ENCODE measurements at places on chromosomes 7 and 10.

DNA sequence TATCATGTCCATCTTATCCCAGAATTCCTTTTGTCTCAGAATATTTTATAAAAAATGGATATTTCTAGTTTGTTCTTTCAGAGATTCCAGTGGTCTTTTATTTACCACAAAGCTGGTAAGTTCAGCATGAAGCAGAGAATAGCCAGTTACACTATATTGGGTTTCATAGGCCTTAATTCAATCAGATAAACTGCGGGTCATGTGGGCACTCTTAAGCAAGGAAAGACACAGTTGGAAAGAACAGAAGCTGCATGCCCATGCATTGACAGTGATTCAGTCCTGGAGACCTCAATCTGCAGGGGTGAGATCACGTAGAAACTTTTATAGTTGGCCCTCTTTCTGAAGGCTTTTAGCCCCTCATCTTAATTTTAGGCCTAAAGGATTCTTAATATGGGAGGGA is 281.3 kb upstream of the IGFBP3 start:
- DNase-seq = no peak

GRCh38 chr10:18368273-18368672 is 228.0 kb downstream of the CACNB2 start:
- DNase-seq = no peak

DNA sequence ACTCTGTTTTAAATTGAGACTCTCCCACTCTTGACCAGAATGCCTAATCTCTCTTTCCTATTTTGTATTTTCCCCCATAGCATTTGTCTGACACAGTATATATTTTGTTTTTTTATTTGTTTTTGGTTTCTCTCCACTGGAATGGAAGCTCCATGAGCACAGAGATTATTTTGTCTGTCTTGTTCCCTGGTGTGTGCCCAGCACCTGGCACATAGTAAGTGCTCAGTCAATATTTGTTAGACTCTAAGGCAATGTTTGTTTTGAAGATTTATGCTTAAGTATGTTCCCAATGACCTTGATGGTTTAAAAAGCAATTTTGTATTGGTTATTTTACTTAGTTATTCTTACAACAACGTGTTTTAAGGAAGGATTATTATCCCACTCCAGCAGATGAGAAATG is 201.8 kb downstream of the DYNC1I1 start:
- no peak for DNase-seq

DNA sequence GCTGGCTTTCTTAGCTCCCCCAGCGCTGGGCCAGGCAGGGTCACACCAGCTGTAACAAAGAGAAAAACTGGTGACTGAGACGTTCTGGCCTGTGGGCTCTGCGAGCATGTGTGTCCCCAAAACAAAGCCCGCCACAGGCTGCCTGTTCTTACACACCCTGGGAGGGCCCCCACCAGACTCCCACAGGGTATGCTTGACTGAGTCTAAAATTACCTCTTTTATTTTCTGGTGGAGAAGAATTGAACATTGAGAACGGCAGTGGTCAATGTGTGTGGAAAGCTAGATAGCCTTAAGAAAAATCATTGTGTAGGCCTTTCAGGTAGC is 808 bp downstream of the C10orf71 start:
- no peak for DNase-seq

DNA sequence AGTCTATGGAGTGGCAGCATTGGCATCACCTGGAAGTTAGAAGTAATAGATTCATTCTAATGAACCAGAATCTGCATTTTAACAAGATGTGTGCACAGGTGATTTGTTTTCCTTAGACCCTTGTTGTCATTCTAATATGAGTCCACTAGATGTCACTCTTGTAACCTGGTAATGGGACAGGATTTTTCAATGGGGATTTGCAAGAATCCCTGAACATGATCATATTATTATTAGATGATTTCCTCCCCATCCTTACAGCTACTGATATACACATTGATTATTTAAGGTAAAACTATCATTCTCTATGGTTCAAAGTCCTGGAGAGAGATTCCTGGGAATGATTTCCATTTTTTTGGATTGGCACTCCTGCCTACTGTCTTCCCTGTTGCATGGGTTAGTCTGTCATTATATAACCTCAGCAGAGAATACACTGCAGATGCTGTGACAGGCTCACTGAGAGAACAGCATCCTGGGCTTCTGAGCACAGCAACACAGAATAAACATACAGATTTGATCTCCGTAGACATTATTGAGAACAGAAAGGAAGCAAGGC is 194.9 kb downstream of the SUGCT start:
- DNase-seq = peak; percentile 63

DNA sequence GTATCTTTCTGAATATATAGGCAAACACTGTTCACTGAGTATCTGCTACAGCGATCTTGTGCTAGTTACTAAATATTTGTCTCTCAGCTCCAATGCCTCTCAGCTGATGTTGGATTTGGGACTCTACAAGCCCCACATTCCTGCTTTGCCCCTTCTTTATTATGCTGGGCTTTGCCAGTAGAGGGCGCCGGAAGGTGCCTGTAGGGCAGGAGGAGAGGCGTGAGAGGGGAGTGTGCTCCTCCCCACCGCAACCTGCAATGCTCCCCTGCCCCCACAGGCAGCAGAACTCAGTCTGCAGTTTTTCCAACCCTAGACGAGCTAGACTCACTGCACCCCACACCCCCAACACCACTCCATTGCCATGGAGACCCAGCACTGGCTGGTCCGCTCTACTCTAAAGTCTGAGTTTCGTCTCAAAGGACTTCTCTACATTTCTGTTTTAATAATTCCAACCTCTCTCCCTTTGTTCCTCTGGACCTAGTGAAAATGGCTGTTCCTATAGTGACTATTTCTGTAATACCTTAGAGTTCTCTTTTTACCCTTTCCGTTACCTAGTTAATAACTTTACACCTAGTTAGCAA is 337.6 kb downstream of the CCSER2 start:
- DNase-seq = no peak

DNA sequence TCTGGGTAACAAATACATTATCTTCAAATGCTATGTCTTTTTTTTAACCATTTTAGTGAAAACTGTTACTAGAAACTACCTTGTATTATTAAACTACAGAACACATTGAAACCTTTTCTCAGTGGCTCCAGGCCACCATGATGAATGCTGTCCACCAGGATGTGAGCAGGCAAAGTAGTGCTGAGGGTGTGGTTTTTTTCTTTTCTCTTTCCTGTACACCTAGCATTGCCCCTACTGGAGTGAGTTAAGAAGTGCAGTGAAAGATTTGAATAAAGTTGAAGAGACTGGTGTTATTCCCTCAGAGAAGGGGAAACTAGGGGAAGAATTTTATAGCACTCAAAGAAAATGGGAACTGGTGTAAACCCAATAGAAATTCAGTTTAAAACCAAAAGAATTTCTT is 120.0 kb upstream of the SAMD8 start:
- no peak for DNase-seq

DNA sequence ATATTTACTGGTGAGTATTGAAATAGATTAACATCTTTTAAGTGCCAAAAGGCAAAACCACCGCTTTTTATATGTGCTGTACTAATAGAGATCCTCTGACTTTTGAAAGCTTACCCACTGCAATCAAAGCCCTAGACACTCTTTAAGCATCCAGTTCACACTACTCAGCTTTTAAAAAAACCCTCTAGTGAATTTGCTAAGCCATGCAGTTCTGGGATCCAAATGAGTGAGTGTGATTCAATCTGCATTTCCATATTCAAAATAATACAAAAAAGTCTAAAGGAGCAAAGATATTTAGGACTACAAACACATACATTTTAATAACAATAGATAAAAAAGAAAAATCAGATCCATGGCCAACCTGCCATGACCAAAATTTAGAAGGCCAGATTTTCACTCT is 288.2 kb downstream of the MAGI2 start:
- DNase-seq = no peak

GRCh38 chr7:138887085-138887710 is 89.2 kb upstream of the ATP6V0A4 start:
- no peak for DNase-seq

- DNase-seq = no peak
Measured at GRCh38 chr10:112278871-112279270, 4.3 kb upstream of the TECTB start.

DNA sequence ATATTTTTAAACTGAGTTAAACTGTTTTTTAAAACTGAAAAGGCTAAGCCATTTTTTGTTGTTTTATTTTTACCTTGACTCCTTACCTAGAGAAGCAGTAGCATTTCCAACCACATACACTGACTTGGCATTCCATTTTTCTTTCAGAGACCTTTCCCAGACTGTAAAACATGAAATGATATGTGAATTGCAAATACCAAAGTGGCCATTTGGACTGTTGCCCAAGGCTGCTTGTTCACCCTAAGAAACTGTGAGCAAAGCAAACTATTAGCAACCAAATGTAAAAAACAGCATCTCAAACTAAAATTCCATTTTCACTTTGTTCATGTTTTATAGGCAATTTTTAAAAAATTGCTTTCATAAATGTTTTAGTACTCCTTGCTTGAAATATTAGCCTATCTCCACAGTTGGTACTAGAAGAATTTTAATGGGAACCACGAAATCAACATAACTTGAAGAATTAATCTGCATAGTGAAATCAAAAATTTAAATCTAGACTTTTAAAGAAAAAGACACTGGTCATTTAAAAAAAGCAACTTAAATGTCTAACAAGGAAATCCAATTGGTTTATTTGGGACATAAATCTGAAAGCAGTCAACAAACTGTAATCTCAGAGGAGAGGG is 10.8 kb downstream of the UROS start:
- DNase-seq = no peak

DNA sequence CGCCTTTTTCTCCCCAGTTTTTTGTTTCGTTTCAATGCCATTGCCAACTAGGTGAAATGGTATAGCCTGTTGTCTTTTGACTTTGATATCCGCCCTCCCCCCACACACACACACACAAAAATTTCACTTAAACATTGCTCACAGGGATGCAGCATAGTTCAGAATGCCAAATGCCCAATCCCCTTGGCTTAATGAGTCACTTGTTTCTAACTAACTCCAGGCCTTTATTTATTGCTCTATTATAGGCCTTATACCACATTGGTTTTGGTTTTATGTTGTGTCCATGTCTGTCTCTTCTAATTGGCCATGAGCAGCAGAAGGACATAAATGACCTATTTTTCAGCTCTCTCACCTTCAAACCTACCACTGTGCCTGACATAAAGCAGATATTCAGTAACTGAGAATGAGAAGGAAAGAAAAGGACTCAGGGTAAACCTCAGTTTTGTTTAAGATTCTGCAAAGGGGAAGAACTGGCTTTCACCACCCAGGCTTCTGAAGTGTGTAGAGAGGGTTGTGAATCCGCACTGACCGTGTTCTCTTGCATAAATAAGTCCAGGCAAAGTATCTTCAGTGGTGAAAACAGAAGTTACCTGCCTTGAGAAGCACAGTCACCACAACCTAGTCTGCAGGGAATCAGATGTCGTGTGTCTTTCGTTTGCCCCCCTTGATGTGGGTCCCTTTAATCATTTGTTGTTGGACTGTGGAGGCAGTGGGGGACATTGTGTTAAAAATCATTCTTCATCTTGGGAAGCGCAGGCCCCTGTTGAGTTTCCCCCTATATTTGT is 139.8 kb downstream of the CELF2 start:
- DNase-seq = no peak

DNA sequence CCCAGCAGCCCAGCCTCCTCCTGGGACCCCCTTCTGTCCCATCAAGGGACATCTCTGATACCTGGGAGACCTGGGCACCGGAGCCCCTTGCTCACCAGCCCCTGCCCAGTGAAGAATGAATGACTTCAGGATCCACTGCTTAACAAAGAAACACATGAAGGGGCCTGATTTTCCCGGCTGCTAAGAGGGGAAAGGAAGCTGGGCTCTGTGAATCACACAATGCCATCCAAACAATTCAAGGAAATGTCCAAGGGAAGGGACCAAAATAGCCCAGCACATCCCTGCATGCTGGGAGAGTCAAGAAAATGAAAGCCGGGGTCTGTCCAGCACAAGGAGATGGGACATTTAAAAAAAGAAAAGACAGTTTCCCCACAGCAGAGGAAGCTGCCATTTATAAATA is 128.7 kb upstream of the JCAD start:
- DNase-seq = no peak

DNA sequence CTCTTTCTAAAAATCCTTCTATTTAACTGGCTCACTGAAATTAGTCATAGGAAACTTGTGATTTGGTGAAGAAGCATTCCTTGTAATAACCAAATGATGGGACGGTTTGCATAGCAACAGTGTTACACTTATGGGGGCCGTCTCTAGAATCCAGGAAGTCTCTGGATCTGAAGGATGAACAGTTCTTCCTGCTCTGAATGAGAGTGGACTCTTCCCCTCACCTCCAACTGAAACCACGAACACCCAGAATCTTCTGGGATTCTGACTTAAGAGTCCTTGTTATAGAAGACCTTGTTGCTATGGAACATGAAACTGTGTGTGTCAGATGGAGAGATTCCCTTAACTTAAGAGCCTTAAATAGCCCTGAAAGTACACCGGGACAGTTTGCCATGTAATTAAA is 23.2 kb downstream of the NOLC1 start:
- no peak for DNase-seq

GRCh38 chr7:106423821-106424475 is 139.2 kb upstream of the NAMPT start:
- DNase-seq = no peak

DNA sequence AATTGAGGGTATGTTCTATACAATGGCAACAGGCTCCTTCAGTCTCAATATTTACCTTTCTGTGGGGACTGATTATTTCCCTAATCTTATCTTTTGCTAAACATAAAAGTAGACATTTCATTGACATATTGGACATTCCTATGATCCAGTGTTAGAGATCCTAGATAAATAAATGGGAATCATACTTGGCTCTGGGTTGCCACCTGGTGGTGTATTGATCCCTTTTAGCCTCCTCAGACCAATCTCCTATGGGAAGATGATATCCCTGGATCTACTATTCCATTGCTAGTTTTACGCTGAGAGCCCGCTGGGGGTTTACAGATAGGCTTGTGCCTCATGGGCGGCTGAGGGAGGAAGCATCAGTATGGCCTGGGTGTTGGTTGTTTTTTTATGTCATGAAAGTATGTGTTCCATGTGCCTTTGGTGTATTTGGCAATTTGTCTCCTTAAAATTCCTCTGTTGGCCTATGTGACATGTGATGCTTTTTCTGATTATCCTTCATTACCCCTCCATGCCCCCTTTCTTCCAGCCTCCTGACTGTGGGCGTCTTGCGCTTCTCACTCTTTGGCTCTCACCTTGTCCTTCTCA is 18.8 kb downstream of the CELF2 start:
- DNase-seq = no peak

- no peak for DNase-seq
Measured at GRCh38 chr7:151023232-151023631, 1.1 kb downstream of the ATG9B start.

DNA sequence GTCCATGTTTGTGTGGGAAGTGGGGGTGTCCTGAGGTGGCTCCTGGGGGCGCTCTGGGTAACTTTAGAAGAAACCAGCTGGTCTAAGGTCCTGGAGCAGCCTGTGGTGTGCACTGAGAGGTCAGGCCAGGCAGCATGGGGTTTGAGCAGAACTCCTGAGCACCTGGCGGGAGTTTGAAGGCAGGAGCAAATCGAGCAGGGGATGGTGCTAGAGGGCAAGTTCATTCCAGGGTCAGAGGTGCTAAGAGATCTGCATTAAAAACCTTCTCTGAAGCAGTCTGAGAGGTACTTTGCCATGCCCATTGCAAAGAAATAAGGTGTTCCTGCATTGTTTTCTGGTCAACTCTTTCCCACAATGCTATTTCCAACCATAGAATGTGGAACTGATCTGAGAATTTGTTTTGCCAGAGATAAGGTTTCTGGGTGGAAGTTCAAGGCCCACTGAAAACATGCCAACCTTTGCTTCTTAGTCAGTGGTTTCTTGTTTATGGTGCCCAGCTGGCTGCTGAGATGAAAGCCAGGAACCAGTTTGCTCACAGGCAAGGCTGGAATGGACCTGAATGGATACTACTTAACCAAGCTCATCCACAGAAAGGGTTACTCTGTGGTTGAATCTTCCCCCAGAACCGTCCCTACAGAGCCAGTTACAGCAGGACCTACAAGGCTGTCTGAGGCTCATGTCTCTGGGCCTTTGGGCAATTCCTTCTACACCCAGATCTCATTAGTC is 136.3 kb upstream of the TMEM72 start:
- DNase-seq = no peak

Measured in muscle of arm (tissue), 14 donors.